ENCODE measurements at places on chromosomes 11 and 22.

GRCh38 chr11:117807482-117808327 lies 10.7 kb upstream of the DSCAML1 start:
- DNase-seq: peak; percentile 35

DNA sequence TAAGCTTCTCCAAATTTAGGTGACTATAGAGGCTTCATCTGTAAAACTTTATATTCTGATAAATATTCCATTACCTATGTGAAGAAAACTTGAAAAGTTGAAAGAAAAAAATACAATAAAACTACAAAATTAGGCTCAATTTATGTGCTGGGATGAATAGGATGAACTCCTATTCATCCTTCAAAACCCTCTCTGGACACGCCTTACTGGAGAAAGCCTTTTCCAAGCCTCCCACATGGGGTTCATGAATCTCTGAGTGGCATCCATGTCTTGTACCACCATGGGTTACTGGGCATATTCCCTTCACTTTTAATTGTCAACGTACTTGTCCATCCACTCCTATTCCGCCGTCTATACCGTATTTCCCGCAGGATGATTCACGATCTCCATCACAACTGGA lies 55.7 kb downstream of the MN1 start:
- DNase-seq: no peak

DNA sequence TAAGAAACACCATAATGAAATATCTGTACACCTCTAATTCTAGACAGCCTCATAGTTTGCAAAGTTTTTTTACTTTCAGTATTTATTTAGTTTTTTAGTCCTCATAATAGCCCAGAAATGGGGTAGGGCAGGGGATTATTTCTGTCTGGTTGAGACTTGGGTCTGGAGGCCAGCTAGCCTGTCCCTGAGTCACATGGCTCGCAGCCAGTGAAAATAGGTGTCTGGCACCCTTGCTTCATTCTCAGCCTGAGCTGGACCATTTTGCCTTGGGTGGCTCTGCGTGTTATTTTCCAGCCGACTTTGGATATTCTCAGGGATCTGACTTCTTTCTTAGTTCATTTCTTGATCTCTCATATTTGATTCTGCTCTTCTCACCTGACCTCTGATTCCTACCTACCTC lies 123.9 kb upstream of the NARS2 start:
- DNase-seq: no peak

- DNase-seq: no peak
Observed at GRCh38 chr11:19365743-19366410, 125.1 kb upstream of the E2F8 start.
